ENCODE measurements at places on chromosomes 4 and X.

DNA sequence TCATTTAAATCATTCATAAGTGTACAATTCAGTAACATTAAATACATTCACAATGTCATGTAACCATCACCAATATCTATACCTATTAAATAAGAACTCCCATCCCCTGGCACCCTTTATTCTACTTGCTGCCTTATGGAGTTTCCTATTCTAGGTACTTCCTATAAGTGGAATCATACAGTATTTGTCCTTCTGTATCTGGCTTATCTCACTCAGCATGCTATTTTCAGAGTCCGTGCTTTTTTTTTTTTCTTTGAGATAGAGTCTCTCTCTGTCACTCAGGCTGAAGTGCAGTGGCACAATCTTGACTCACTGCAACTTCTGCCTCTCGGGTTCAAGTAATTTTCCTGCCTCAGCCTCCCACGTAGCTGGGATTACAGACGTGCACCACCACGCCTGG lies 67.9 kb upstream of the STOX2 start:
- DNase-seq: no peak

GRCh38 chrX:39759526-39760224 lies 338.1 kb downstream of the BCOR start:
- no peak for DNase-seq

DNA sequence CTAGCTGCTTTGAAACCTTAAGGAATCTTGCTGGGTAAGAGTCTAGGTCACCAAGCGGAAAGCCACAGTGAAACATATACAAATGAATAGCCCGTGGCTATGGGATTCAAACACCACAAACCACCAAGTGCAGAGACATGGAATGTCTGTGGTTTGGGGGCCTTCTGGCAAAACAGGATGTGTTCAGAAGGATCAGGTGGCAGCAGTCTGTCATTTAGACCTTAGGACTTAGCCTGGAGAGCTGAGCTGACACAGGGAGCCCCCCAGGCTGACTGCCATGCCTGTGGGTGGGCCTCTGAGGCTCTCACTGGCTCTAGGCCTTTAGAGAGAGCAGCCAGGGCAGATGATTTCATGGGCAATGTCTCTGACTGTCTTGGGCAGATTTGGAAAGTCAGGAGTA lies 225.6 kb downstream of the FBXW7 start:
- DNase-seq: no peak

DNA sequence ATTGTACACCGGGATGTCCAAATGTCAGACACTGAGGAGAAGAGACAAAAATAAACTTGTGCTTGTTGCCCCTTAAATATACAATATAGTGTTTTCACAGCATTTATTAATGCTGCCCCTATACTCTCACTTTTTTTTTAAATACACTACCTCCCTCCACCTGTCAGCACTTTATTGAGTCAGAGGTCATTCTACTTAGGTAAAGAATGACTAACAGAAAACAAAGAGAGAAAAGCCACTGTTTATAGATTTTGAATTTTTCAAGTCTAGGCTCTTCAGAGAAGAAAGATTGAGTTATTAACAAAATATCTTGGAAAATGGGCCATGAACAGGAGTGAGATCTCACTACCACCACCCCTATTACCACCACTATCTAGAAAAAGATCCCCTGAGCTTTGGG lies 58.1 kb downstream of the NIPAL1 start:
- no peak for DNase-seq

- no peak for DNase-seq
Measured at GRCh38 chr4:86670756-86671155, 76.6 kb downstream of the PTPN13 start.
